GM12892 (cell line): ENCODE measurements at places on chromosomes 5 and 9.

GRCh38 chr5:157113002-157113401, 4.2 kb upstream of the HAVCR2 start:
- no peak for DNase-seq

DNA sequence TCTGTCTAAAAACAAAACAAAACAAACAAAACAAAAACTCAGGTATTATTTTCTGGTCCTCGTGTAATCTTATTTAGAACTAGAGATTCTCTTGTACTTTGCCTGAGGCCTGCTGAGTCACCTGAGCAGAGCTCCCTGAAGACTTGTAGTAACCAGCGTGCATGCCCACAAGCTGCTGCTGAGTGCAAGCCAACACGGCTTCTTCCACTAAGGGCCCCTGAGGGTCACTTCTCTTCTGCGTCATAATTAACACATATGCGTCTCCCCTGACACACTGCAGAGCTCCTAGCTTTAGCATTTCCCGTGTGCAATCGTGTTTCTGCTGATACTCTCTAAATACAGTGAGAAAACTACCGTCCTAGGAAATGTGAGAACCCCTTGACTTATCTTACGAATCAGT, 10.9 kb upstream of the NDFIP1 start:
- no peak for DNase-seq

DNA sequence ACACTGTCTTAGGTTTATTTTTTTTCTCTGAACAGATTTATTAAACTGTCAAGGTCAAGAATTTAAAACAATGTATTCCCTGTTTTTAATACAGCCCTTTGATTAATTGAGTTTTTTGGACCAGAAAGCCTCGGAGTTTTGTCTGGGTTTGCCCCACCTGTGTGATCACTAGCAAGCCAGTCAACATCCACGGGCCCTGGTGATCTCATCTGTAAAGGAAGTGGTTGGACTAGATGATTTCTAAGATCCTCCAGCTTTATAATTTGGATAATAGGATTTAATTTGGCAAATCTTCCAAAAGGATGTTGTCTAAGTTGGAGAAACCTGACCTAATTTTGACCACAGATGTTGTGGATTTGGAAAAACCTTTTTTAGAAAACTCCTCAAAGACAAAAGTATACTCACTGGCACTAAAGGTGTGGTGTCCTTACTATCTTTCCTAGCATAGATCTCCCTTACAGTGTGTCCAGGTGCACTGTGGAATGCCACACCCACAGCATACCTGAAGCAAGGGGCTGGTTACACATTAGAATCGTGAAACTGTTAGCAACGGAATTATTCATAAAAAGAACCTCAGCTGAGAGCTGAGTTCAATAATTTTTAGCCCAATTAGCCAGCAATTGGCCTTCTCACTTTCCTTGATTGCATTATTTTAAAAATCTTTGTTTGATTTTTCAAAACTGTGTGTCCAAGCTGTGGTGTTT, 195.6 kb upstream of the ELL2 start:
- DNase-seq, result no peak

GRCh38 chr9:8457816-8458215, 658.2 kb upstream of the DMAC1 start:
- no peak for DNase-seq

GRCh38 chr9:86406366-86406765, 52.2 kb upstream of the TUT7 start:
- no peak for DNase-seq

DNA sequence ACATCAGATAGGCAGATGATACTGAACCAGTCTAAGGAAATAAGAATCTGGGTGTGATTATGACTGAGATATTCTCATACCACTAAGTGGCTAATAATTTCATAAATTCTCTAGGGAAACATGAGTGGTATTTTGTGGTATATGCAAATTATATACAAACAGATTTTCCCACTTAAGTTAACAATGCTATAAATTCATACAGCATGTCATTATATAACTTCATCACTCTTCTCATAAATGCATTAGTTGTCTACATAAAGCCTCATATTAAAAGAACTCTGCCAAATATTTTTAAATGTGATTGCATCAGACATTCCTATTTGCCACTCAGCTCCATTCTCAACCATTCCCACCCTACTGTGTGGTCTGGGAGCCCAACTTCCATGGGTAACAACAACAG, 226.5 kb downstream of the TLE1 start:
- DNase-seq, result no peak

GRCh38 chr9:93107825-93108161, 11.8 kb downstream of the CARD19 start:
- no peak for DNase-seq

DNA sequence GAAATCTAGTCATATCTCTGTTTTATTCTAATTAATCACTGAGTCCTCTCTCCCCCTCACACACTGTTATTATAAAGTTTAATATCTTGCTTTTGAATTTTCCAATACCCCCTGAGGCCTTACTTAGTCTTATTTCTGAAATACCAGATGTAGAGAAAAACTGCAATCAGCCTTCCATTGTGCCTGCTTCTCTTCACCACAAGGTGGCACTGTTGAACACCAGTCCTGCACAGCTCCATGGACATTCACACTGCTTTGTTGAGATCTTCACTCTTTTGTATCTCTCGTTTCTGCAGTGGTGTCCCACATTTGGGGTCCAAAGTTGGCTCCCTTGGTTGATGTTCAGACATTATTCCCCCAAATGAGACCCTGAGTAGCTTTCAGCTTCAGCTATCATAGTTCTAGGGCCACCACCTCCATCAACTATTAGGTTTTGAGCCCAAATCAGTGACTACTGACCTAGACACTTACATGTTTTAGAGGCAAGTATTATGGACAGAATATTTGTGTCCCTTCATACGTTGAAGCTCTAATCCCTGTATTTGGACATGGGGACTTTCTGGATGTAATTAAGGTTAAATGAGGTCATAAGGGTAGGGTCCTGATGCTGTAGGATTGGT, 24.3 kb downstream of the BOD1 start:
- no peak for DNase-seq

- DNase-seq, result no peak
Measured at GRCh38 chr5:135032695-135032998, 1.4 kb downstream of the PITX1 start.

DNA sequence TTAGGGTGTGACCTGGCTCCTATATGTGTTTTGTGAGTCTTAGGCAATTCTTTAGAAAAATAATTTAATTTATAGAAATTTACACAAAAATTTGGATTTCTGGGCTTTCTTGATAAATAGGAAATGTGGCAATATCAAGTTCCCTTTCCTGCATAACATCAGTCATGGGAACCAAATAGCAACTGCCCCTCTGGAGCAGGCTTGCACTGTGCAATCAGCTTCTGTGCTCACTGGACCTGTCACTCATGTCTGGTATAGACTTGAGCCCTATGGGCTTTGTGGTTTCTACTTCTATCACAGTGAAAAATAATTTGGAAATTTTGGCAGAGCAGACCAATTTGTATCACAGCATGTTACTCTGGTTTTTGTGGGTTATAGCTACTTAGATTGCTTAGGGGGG, 131.7 kb downstream of the ADGRV1 start:
- DNase-seq, result no peak

GRCh38 chr5:147918899-147919298, 12.6 kb upstream of the C5orf46 start:
- DNase-seq, result no peak

GRCh38 chr5:6542421-6543345, 90.2 kb downstream of the NSUN2 start:
- no peak for DNase-seq

GRCh38 chr5:14806456-14806855, 65.1 kb downstream of the ANKH start:
- DNase-seq, result no peak

DNA sequence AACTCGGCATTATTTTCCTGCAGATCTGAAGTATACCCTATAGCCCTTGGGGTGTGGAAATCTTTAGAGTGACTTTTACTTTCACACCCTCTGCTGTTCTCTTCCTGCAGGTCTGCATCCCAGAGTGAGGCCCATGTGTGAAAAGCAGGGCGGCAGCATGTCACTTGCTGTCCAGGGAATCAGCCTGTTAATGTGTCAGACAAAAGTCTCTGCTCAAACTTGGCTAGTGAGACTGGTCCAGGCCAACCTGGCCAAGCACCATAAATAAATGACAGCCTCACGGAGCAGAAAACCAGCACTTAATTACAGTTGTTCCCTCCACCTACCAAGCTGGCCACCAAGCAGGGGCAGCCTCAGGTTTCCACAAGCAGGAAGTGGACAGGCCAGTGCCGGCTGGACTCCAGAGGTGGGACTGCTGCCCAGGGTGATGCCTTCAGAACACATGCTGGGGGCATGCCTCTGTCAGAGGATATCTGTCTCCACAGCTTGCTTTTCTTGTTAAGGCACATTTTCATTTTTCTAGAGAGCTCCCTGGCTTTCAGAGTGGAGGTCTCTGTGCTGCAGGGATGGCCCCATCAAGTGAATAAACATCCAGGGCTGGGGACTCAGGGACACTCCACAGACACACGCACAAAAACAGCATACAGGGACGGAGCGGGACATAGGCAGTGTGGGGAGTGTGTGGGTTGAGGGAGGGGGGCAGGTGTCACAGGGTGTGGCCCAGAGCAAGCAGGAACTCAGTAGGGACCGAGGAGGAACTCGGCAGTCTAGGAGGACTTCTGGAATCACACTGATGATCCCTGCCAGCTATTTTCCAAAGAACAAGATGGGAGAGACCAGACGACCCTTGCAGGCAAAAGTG, 243.8 kb upstream of the IRX1 start:
- no peak for DNase-seq

GRCh38 chr9:134366223-134367031, 40.2 kb downstream of the RXRA start:
- no peak for DNase-seq

- DNase-seq, result no peak
Measured at GRCh38 chr9:74032421-74032820, 464.7 kb upstream of the RORB start.

DNA sequence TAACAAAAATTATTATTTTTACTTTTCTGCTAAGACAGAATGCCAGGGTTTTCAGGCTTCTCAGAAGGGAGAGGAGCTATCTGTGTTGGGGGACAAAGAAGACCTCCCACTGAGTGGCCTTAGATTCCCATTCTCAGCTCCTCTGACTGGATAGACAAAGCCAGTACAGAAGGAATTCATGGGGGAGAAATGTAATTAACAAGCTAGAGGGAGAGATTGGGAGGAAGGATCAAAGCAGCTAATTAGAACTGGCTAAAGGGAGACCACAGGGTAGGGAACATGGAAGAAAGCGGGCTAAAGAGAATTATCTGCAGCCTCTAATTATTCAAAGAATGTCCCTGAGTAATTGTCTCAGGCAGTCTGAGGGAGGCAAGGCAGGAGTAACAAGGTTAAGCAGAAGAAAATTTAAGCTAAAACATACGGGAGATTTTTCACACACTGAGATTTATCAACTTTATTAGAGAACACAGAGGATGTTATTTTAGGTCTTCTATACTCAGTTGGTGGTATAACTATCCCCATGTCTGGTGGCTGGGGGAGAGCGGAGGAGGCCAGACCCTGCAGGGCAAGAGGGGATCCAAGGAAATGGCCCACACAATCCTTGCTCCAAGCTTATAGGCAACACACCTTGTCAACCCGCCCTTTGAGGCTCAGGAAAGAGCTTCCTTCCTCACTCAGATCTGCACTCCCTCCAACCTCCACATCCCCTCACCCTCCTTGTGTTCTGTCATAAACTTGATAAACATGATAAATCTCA, 87.7 kb upstream of the LRRTM2 start:
- no peak for DNase-seq

- no peak for DNase-seq
Measured at GRCh38 chr9:115739096-115739875, 414.3 kb upstream of the PAPPA start.

GRCh38 chr5:57442080-57442839, 40.4 kb downstream of the ACTBL2 start:
- DNase-seq, result no peak

DNA sequence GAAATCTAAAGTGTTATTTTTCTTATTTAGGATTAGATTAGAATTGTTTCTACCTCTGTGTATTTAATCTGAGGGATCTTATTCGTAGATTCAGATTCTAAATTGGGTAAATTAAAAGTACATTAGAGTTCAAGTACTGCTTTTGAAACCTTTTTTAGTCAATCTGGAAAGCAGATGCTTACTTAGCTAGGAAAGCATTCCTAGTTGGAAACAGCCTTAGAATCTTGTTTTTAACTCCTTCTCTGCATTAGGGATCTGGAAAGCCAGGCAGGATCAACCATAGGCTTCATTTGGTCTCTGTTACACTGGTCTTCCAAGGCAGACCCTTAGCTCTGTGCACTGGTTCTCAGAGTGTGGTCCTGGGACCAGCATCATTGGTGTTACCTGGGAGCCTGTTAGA, 247.4 kb downstream of the NR3C1 start:
- DNase-seq, result no peak

DNA sequence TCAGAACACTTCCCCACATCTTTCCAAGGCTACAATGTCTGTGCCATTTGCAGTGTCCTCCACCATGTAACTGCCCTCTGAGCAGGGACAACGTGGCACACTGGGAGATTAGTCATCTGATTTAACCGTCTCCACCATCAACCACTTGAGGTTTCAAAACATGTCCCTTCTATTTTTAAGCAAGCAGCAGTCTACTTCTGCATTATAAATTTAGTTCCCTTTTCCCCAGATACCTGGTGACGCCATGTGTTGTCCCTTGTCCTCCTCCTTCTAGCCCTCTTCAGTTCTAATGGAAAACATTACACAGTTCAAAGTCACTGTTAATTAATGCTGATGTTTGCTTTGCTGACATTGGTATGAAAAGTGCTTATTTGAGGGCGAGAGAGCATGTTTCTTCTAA, 52.8 kb downstream of the ATP10B start:
- no peak for DNase-seq

- no peak for DNase-seq
Measured at GRCh38 chr5:155943516-155944407, 383.2 kb upstream of the SGCD start.

- DNase-seq, result no peak
Measured at GRCh38 chr5:348726-349125, 27.2 kb downstream of the AHRR start.

GRCh38 chr5:112960315-112960714, 16.3 kb upstream of the DCP2 start:
- no peak for DNase-seq

- no peak for DNase-seq
Measured at GRCh38 chr5:118522626-118523025, 465.7 kb downstream of the DTWD2 start.

DNA sequence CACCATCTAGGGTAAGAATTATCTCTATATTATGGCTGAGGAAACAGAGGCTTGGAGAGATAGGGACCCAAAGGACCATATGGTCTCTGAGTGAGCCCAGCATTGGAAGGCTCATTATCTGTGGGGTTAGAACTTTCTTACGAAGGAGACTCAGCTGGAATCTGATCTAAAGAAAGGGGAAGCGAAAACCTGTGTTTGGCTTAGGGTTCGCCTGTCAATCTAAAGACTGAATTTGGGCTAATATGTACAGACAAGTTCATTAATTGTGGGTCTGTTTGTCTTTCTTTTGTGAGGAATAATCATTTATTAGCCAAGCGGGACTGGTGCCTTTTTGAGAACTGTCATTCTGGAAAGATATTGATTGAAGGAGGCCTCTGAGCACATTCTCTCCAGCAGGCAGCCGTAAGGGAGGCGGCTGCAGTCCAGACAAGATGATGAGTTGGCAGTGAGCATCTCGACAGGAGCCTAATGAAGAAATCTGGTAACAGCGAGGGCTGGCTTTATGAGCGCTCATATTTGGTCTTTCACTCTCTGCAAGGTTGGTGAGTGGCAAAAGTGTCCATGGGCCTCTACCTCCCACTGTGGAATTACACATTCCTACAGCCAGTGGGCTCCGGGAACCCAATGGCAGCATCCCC, 104.2 kb upstream of the GPR151 start:
- DNase-seq, result no peak

- DNase-seq, result no peak
Measured at GRCh38 chr5:39459071-39459470, 34.3 kb upstream of the DAB2 start.
